T-helper 17 cell (primary cell): ENCODE measurements at places on chromosomes 7 and 10. TPM values are rescaled to one million over a fixed set of nuclear protein-coding genes. Genes with fewer than 3 reads are reported as not detected.

MRC1 gene
- total RNA-seq, result 0.07 TPM

DNA sequence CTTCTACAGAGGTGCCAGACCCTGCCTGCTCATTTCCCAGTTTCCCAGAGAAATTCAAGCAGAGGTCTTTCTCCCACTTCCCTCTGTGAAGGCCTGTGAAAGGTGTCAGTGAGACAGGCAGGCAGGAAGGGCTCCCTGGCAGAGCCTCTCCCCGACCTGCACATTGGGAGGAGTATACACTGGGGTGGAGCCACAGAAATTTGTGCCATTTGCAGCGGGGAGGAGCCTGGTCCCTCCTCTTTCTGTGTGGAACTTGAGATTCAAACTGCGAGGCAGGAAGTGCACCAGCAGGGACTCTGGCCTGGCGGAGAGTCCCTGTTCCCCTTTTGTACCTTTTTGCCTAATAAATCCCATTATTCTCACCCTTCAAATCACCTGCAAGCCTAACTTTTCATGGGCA is 54.6 kb upstream of the OPN4 start:
- no peak for DNase-seq

DNA sequence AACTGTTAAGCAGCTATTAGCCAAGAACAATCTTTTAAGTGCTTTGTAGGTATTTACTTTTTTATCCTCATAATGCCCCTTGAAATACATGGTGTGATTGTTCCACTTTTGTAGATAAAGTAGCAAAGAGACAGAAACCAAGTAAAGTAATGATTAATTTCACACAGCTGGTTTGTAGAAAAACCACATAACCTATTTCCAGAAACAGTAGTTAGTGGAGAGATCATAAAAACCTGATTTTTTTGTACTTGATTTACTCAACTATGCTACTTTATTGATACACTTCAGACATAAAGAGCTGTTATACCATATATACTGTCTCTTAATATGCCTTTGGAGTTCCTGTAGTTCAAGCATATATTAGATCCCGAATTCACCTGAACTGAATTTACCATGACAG is 118.4 kb downstream of the SEMA3A start:
- DNase-seq, result no peak

- DNase-seq, result no peak
Observed at GRCh38 chr10:90914992-90915765, 5.7 kb downstream of the ANKRD1 start.
